ENCODE measurements at places on chromosomes 16 and 17.

GRCh38 chr16:30357715-30358576 is 2.8 kb upstream of the CD2BP2 start:
- no peak for DNase-seq

- DNase-seq, result no peak
Observed at GRCh38 chr16:19525385-19525723, 1.6 kb downstream of the CCP110 start.

DNA sequence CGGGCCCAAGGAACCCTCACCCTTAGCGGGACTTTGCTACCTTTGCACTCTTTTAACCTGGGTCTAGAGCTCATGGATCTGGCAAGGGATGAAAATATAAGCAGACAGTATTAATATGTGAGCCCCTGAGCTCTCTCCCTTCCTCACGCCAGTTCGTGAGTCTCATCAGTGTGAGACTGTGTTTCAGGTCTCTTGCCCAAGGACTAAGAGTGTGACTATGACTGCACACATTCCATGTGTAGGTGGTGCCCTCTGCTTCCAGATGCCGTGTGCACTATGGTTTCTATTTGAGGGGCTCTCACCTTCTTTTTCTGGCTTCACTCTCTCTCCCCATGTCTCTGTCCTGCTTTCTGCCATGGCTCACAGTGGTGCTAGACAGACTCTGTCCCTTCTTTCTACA is 40.5 kb downstream of the DHRS7B start:
- DNase-seq, result no peak

GRCh38 chr17:33739714-33740113 is 446.6 kb upstream of the ASIC2 start:
- no peak for DNase-seq

GRCh38 chr17:59425085-59425931 is 93.9 kb downstream of the YPEL2 start:
- DNase-seq, result no peak

- DNase-seq, result no peak
Observed at GRCh38 chr16:12587646-12588277, 215.9 kb downstream of the CPPED1 start.

DNA sequence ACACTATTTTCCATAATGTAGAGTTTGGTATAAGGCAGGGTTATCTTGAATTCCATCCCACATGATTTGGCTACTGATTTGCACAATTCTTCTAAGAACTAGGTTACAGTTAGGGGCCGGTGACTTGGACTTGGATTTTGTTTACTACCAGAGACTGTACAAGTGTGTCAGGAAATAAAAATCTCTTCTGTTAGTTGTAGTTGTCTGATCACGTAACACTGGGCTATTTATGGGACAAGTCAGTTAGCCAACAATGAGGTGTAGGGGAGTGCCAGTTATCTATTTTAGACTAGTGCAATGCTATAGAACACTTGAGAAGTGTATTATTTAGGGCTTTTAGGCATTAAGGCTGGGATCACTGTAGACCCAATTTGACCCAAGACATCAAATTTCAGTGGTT is 39.7 kb upstream of the GHDC start:
- no peak for DNase-seq

DNA sequence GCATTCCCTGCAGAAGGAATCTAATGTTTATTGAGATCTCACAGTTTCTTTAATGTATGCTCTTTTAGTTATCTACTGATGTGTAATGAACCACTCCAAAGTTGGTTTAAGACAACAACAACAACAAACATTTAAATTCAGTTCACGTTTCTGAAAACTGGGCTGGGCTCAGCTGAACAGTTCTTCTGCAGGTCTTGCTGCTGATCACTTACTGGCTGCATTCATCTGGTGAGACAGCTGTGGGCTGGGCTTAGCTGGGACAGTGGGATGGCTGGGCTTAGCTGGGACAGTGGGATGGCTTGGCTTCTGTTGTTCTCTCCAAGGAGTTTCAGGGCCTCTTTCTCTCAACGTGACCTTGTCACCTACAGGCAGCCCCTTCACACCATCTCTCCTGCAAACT is 544.3 kb upstream of the CDH5 start:
- DNase-seq, result no peak

DNA sequence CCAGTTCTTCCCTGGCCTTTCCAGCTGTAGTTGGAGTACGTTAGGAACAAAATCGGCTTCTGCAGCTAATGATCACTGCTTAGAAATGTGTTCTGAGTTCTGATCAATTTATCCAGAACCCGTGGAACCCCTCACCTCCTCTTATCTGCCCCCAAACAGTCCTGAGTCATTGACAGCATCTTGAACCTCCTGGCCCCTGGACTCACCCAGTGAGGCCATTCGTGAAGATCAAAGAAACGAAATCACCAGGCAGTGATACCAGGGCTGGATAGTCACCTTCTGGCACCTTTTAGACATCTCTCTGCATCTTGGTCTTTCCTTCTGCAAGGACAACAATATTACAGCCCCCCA is 17.0 kb upstream of the EXOC7 start:
- no peak for DNase-seq

DNA sequence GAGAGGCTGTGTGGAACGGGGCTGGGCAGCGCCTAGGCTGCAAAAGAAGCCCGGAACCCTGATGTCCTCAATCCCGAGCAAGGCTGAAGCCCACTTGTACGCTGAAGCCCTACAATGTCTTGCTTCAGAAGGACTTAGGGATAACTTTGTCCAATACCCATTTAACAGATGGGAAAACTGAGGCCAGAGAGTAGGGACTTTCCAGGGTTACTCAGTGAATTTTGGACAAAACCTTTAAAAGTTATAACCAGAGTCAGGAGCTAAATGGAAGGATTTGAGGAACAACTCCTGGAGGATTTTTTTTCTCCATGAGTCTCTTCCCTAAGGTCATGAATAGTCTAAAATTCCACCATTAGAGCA is 161.2 kb downstream of the IRX5 start:
- DNase-seq, result no peak

GRCh38 chr17:28733346-28733745 is 4.8 kb downstream of the NEK8 start:
- no peak for DNase-seq

- no peak for DNase-seq
Observed at GRCh38 chr17:17824783-17825614, 11.8 kb downstream of the SREBF1 start.

DNA sequence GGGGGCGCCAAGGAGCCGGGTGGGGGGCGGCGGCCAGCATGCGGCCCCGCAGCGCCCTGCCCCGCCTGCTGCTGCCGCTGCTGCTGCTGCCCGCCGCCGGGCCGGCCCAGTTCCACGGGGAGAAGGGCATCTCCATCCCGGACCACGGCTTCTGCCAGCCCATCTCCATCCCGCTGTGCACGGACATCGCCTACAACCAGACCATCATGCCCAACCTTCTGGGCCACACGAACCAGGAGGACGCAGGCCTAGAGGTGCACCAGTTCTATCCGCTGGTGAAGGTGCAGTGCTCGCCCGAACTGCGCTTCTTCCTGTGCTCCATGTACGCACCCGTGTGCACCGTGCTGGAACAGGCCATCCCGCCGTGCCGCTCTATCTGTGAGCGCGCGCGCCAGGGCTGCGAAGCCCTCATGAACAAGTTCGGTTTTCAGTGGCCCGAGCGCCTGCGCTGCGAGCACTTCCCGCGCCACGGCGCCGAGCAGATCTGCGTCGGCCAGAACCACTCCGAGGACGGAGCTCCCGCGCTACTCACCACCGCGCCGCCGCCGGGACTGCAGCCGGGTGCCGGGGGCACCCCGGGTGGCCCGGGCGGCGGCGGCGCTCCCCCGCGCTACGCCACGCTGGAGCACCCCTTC is 484 bp downstream of the FZD2 start:
- no peak for DNase-seq

DNA sequence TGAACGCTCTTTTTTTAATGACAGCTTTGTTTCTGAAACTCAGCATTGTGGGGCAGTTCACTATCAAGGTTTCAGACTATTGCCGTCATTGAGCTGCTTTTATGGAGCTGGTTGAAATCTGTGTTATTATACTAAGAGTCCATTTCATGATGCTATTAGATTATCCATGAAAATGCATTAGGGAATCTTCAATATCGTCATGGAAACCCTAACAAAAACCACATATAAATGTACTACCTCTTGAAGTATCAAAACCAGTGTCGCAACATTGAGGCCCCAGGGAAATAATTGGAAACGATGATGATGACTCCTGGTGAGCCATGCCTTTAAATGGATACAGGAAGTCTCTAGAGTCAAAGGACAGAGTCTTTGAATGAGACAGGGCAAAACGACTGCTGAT is 231.6 kb upstream of the CPHXL start:
- DNase-seq, result no peak

- DNase-seq, result no peak
Observed at GRCh38 chr16:48113001-48113400, 42.8 kb downstream of the ABCC12 start.

GRCh38 chr16:31460582-31461002 is 1.3 kb downstream of the ARMC5 start:
- no peak for DNase-seq

- DNase-seq, result no peak
Observed at GRCh38 chr16:31709181-31709580, 164.4 kb upstream of the ZNF267 start.

DNA sequence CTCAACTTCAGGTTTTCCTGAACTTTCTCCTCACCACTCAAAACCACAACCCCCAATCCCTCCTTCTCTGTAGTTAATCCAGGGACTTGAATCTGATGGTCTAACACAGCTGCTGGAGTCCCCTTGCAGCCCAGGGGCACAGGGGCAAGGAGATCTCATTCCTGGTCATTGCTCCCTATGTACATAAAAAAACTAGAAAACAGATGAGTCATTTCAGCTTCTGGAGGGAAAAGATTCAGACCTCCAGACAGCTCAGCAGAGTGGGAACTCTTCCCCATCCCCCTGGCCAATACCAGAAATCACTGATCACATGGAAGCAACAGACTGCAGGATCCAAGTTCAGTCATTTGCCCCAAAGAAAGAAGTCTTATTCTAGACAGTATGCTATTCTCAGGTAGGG is 62.1 kb downstream of the DYNLRB2 start:
- no peak for DNase-seq

- no peak for DNase-seq
Observed at GRCh38 chr16:48596326-48596725, 13.7 kb downstream of the N4BP1 start.

GRCh38 chr16:11916524-11917285 is 949 bp upstream of the GSPT1 start:
- no peak for DNase-seq

GRCh38 chr16:67259705-67260104 is 10.9 kb downstream of the SLC9A5 start:
- no peak for DNase-seq

- DNase-seq, result no peak
Observed at GRCh38 chr17:27644586-27644985, 13.6 kb downstream of the LGALS9 start.

GRCh38 chr16:81618661-81619060 is 160.4 kb upstream of the PLCG2 start:
- DNase-seq, result no peak

DNA sequence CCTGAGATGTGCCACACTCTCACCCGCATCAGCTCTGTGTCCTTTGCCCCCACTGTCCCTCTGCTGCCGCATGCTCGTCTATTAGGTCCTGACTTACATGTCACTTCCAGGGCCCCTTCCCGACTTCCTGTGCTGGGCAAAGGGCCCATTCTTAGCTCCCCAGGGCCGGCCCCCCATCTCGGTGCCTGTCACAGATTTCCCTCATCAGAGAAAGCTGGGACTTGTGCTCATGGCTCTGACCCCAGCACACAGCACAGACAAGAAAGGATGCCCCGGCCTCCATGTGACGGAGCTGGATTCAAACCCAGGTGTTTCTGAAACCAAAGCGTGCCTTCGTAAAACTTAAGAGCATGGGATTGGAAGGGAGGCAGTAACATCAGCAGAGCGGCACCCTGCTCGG is 5.9 kb upstream of the MAPK7 start:
- DNase-seq, result no peak
